ENCODE measurements at places on chromosomes 11 and 22. TPM values are rescaled to one million over a fixed set of nuclear protein-coding genes. Genes with fewer than 3 reads are reported as not detected.

The IL17REL gene
- polyA plus RNA-seq: 0.31 TPM

The TRIM49 gene
- polyA plus RNA-seq: not detected

The FGF3 gene
- polyA plus RNA-seq: not detected

The C11orf97 gene
- polyA plus RNA-seq: not detected

The OR52I1 gene
- polyA plus RNA-seq: 0.03 TPM

The XKR3 gene
- polyA plus RNA-seq: not detected

The PLEKHB1 gene
- 5.5 TPM for polyA plus RNA-seq

The SLC15A3 gene
- 19.8 TPM for polyA plus RNA-seq

The CBLIF gene
- 0.52 TPM for polyA plus RNA-seq

The KDELR3 gene
- 47.2 TPM for polyA plus RNA-seq

The KCNJ11 gene
- polyA plus RNA-seq: 5.4 TPM

The PRR33 gene
- polyA plus RNA-seq: 0.67 TPM

The SLC5A4 gene
- 2.6 TPM for polyA plus RNA-seq

The CALCA gene
- polyA plus RNA-seq: 2.0 TPM

The THY1 gene
- polyA plus RNA-seq: 44.4 TPM

The SYNGR1 gene
- 11.2 TPM for polyA plus RNA-seq

The ST14 gene
- polyA plus RNA-seq: 164 TPM

The FBXO3 gene
- polyA plus RNA-seq: 37.5 TPM

The DCHS1 gene
- 17.1 TPM for polyA plus RNA-seq

The SPDYC gene
- not detected for polyA plus RNA-seq

The PRDM10 gene
- polyA plus RNA-seq: 8.8 TPM

The HBG2 gene
- 2,367 TPM for polyA plus RNA-seq

The SLC7A4 gene
- 31.4 TPM for polyA plus RNA-seq

The RASSF10 gene
- polyA plus RNA-seq: 3.6 TPM

The PGA4 gene
- polyA plus RNA-seq: 3.3 TPM

The YAP1 gene
- polyA plus RNA-seq: 74.3 TPM

The RAB30 gene
- polyA plus RNA-seq: 5.3 TPM

The CD6 gene
- polyA plus RNA-seq: 1.3 TPM

The LRRN4CL gene
- 2.9 TPM for polyA plus RNA-seq

The ANO1 gene
- 12.3 TPM for polyA plus RNA-seq

The PHOX2A gene
- polyA plus RNA-seq: 8.3 TPM

The C11orf24 gene
- polyA plus RNA-seq: 74.5 TPM

The CDC42EP1 gene
- polyA plus RNA-seq: 50.3 TPM

The MFRP gene
- 0.01 TPM for polyA plus RNA-seq

The NF2 gene
- 12.1 TPM for polyA plus RNA-seq

The CHRM1 gene
- 1.3 TPM for polyA plus RNA-seq

The SLC16A8 gene
- polyA plus RNA-seq: 2.3 TPM

The SLC22A6 gene
- not detected for polyA plus RNA-seq
